ENCODE measurements at places on chromosomes 1 and 21.

DNA sequence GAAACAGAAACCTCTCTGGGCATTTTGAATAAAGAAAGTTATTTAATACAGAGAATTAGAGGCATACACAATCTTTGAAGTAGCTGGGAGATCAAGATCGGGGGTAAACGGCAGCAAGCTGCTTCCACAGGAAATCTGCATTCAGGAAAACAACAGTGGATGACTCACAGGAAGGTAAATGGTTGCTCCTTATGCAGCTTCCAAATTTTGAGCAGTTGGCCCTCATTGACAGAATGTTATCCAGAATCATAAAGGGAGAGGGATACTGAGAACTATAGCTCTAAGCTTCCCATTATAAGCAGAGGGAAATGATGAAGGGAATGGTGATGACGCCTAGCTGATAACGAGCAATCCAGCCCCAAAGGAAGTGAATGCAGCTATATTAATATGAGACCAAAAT, 28.6 kb downstream of the ZMYND12 start:
- no peak for DNase-seq

DNA sequence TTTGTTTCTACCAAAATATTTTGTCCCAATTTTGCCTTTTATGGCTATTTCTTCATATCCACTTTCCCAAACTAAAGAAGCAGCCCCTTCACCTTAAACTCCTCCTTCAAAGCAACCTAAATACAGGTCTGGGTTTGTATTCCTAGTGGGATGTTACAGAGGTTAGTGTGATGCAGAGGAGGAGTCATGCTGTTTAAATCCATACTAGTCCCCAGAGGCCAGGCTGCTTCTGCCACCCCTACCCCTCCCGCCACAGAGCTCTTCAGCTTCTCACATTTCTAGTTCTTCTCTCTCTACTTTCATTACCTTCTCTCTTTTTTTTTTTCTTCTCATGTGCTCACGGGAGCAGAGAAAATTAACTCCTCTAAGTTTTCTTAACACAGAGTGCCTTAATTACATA, 29.3 kb downstream of the SELL start:
- DNase-seq, result no peak

GRCh38 chr1:210250665-210250997, 18.0 kb downstream of the SERTAD4 start:
- no peak for DNase-seq

DNA sequence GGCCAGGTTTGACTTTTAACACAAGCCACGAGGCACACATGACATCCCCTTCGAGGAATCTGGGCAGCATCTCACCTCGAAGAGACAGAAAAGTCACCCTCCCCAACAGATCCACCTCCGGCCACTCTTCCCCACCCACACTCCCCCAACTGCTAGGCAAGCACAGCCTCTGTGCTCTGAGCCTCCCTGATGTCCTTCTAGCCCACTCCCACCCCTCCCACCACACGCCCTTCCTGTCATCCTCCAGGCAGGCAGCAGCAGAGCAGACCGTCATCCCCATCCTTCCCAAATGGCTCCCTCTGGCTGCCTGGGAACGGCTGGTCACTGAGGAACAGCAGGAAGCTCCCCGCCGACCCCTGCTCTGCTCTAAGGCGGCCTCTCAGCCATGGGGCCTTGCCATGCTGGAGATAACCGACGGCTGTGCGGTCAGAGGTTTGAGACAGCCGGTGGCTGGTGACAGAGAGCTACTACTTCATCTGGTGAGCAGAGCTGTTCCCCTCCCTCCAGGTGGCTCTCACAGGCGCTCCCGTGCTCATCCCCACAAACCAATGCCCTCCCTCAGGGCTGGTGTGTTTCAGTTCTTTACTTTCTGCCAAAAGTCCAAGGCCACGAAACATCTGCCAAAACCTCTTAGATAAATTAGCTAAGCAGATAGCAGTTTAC, 25.6 kb downstream of the NPHP4 start:
- no peak for DNase-seq

- DNase-seq, result no peak
Observed at GRCh38 chr1:14082331-14082730, 382.3 kb downstream of the PRDM2 start.

DNA sequence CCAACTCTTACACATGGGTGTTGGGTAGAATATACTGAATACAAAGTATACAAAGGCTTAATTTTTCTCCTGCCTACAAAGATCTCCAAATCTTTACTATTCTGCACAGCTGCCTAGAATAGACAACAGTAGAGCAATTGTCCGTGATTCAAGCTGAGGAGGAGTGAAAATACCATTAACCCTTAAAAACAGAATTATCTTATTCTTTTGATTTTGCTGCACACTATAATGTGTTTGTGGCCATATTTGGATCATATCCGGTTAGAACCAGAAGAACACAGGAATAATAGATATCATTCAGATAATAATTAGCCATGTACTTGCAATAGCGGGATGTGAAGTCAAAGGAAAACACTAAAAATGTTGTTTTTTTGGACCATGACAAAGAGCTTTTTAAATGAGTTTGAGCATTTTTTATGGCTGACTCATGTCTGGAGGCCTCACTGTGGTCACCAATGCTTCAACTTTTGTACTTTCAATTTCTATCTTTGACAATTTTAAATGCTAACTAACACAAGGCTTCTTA, 197.6 kb upstream of the FOXD3 start:
- DNase-seq, result no peak

DNA sequence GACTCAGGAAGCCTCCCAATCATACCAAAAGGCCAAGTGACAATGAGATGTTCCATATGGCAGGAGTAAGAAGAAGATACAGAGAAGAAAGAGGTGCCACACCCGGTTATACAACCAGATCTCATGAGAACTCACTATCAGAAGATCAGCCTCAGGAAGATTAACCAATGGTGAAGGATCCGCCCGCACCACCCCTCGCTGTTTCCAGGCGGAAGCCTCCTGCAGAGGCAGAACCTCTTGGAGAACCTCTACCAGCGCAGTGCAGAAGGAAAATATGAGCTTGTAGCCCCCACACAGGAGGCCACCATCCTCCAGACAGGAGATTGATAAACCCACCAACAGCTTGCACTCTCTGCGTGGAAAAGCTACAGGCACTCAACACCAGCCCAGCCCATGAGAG, 245.1 kb downstream of the POTED start:
- DNase-seq, result no peak

DNA sequence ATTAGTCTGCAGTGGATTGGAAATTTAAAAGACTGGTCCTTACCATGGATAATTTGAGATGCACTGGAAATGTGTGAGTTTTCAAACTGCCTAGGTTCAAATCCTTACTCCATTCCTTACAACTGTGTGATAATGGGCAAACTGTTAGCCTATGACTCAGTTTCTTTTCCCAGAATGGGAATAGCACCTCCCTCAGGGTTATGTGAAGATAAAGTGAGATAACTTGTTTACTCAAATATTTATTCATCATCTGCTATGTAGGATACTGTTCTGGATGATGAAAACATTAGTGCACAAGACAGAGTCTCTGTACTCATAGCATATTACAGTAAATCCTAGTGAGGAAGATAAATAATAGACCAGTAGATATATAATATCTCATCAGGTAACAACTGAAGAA, 28.6 kb downstream of the LRIG2 start:
- no peak for DNase-seq

DNA sequence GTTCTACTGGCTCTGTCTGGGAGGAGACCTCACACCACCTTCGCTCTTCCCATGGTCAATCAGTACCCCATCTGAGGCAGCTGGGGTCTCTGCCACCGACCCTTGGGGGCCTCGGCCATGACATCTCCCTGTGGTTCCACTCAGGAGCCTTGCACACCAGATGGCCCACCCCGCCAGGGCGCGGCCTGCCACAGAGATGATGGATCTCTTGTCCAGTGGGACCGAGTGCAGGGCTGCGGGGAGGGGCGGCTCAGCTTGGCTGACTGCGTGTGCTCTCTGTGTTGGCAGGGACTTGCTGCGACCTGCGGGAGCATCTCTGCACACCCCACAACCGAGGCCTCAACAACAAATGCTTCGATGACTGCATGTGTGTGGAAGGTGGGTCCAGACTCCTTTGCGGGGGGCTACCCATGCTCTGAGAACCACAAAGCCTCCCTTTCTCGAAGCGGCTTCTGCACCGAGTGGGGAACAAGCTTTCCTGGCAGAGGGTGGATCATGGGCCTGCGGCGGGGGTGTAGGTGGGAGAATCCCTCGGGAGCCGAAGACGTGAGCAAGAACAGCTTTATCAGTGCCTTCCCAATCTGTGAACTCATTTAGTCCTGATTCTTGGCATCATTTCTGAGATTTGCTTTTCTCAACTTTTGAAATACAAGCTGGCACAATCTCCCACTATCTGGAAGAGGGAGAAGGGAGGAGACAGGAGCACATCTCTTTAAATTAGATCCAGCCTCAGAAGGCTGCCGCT, 20.9 kb upstream of the AGTRAP start:
- DNase-seq, result no peak

DNA sequence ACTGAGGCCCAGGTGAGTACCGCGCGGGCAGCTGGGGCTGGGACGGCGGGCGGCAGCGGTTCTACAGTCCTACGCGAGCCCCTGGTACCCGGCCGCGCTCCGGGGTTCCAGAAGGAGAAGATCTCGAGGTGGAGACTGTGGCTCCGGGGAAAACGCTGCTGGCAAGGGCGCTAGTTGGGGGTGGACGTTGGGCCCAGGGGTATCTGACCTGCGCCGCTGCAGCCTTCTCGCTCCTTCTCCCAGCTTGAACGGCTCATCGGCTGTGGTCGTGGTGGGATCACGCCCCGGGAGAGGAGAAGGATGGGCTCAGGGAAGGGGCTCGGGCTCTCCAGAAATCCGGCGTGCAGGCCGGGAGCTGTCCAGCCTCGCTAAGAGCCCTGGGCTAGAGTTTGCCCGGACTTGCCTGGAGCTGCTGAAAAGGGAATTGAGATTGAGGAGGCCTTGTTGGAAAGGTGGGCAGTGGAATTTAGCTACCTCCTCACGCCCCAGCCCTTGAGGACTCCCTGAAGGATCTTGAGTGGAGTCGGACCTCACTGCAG, 1.1 kb upstream of the POU3F1 start:
- DNase-seq, result no peak

GRCh38 chr1:39220891-39221870, 16.7 kb downstream of the MACF1 start:
- DNase-seq, result no peak

GRCh38 chr1:201295861-201296260, 12.6 kb downstream of the PKP1 start:
- DNase-seq, result no peak

- no peak for DNase-seq
Observed at GRCh38 chr1:32768110-32768850, 48.9 kb downstream of the YARS1 start.

- DNase-seq, result no peak
Observed at GRCh38 chr1:64309431-64309831, 106.0 kb downstream of the UBE2U start.

- no peak for DNase-seq
Observed at GRCh38 chr1:203915811-203916210, 54.4 kb downstream of the SNRPE start.

GRCh38 chr1:66444438-66445265, 89.3 kb upstream of the SGIP1 start:
- no peak for DNase-seq

DNA sequence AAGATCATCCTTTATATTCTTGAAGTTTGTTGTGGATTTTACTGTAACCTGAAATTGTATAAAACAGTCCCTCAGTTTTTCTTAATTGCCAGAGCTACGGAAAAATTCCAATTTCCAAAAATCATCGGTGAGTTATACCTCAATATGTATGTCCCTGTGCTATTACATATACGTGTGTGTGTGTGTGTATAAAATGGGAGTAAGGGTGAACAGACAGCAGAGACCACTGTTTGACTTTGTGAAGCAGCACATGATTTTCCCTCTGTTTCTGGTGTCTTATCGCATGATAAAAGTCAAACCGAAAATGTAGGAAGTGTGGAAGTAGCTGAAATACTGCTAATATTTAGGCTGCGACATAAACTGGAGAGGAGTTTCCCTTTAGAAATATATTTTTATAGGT, 1.2 kb downstream of the OR2T1 start:
- DNase-seq, result no peak

DNA sequence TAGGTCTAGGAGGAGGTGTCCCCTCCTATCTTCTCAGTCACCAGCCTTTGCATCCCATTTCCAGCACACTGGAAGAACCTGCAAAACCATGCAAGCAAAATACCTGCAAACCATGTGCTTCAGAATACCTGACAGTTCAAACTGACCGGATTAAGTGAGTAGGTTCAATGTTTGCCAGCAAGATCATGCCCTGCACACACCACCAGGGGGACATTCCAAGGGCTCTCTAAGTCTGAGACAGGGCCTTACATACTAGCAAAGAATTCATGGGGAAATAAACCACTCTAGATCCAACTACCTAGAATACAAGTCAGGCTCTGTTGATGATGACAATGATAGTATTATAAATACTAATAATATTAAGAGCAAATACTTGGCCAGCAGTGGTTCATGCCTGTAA, 27.6 kb downstream of the INPP5B start:
- DNase-seq, result no peak

- DNase-seq, result no peak
Observed at GRCh38 chr1:232788235-232788872, 16.9 kb upstream of the MAP10 start.

DNA sequence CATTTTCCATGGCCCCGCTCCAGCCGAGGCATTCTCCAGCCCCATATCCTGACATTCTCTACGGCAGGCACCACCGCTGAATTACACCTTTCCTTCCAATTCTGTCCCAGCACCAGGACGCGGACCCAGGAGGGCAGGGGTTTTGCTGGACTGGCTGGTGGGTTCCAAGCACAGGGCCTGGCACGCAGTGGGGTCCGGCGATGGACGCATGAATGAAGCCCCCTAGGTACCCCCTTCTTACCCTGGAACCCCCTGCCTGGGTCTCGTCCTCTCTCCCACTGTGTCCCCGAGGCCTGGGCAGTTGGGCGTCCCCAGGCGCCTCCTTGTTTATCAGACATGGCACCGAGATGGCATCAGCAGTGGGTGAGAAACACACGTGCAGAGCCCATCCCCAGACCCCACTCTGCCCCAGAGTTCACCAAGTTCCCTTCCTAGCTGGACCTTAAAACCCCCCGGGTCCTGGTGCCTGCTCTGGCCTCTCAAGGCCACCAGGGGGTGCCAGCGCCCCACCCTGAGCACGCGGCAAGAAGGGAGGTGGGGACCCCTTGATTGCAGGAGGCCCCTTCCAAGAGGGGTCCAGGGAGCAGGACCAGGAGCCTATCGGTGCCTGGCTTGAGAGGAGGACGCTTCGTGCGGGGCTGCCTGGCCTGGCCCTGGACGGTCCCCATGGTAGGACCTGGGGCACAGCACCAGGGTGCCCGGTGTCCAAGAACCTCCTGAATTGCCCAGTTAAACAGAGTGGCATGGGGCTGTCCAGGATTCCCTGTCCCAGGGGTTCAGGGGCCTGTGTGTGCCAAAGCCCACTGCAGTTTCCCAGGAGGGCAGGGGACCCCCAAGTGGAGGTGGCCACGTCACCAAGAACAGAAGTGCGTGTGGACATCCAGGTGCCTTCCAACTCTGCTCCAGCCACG, 46.1 kb downstream of the MEGF6 start:
- DNase-seq, result no peak

DNA sequence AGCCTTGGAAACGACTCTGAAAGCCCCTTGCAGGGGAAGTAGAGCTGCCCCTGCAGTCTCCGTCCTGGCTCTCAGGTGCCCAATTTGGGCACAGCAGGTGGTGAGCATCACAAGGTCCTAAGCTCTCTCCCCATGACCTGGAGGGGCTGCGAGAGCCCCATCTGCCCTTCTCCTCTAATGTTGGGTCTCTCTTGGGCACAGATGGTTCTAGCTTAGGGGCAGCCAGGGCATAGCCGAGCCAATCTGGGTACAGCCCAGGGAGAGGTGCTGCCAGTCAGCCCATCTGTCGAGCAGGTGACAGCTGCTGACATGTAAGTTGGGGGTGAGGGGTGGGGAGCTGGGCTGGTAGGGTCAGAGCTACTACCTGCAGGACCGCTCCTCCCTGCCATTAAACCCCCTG, 50.7 kb downstream of the SYT2 start:
- DNase-seq, result no peak

Measured in NCI-H187 treated with DMSO at 0.1 percent for 48 hours (cell line).